ENCODE measurements at places on chromosomes 2 and 18.

DNA sequence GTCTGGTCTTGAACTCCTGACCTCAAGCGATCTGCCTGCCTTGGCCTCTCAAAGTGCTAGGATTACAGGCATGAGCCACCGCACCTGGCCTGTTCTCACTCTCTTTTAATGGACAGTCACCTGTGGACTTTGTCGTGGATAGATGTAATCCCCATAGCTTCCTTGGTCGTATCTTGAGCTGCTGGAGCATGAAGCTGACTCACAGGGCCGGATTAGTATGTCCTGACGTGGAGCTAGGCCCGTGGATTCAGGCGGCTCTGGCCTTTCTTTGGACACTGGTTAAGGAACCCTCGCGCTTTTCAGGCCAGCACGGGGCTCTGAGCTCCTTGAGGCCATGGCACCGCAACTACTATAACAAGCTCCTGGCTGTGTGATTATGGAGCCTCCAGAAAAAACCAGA, 27.5 kb upstream of the GBX2 start:
- DNase-seq: no peak

DNA sequence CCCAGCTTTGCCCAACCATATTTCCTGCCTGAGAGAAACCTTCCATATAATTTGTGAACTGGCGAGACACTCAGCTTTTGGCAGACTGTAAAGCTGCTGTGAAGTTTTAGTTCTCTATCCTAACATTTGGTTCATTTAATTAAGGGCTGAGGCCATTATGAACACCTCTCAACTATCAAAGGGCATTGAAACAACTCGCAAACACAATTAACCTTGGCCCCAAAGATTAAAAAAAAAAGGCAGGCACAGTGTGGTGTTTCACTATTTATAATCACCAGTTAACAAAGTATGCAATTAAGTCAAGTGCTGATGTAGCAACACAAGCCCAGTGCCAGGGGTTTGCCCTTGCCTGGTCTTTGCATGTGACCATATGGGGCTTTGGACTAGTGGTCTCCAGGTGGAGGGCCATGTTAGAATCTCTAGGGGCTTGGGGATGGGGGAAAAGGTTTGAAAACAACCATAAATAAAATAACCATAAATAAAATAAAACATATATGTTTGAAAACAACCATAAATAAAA, 297.6 kb upstream of the SKOR2 start:
- no peak for DNase-seq

DNA sequence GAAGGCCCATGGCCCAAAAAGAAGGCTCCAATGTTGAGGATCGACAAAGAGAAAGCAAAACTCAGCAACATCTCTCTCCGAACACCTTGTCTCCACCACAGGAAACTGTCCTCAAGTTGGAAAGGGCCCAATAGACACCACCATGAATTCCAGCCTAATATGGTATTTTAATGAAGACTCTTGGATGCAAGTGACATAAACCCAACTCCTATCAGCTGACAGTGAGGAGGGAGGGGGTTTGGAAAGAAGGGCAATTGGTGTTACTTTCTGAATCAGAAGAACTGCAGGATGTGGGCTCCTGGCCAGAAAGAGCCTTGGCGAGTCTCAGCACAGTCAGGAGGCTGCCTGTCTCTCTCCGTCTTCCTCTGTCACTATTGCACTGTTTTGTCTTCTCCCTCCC, 40.3 kb upstream of the SIGLEC15 start:
- DNase-seq: peak; percentile 42

- no peak for DNase-seq
These were observed 98.5 kb downstream of the DSEL start for GRCh38 chr18:67417864-67418523.

GRCh38 chr18:9931146-9931545, 17.3 kb downstream of the VAPA start:
- no peak for DNase-seq

- DNase-seq: no peak
These were observed 36.6 kb downstream of the SCTR start for GRCh38 chr2:119487434-119488244.

DNA sequence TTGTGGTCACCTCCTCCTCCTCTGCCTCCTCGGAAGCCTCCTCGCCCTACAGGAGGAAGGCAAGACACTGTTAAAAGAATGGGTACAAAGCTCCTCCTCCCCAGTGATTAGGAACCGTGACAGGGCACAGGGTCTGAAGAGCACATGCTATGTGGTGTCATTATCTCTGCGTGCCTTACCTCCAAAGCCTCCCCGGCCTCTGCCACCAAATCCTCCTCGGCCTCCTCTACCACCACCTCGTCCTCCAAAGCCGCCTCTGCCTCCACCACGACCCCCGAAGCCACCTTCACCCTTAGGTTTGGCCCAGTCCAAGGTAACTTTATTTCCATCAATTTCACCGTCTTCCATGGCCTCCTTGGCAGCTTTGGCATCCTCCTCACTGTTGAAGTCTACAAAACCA, 9.1 kb downstream of the NCL start:
- DNase-seq: no peak

DNA sequence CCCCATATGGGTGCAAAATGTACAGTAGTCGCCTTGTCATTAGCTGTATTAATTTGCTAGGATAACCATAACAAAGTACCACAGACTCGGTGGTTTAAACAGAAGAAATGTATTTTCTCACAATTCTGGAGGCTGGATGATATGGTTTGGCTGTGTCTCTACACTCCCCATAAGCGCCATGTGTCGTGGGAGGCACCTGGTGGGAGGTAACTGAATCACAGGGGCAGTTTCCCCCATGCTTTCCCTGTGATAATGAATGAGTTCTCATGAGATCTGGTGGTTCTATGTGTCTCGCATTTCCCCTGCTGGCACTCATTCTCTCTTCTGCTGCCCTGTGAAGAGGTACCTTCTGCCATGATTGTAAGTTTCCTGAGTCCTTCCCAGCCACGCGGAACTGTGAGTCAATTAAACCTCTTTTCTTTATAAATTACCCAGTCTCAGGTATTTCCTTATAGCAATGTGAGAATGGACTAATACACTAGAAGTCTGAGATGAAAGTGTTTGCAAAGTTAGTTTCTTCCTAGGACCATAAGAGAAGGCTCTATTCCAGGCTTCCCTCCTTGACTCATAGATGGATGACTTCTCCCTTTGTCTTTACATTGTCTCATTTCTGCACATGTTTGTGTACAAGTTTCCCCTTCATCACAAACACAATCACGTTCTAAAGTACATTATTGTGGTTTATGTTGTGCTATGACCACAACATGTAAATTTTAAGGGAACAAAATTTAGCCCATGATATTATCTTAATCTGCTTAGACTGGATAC, 1442.6 kb downstream of the SUCLG1 start:
- no peak for DNase-seq

GRCh38 chr2:75108937-75109482, 90.3 kb downstream of the TACR1 start:
- DNase-seq: no peak

DNA sequence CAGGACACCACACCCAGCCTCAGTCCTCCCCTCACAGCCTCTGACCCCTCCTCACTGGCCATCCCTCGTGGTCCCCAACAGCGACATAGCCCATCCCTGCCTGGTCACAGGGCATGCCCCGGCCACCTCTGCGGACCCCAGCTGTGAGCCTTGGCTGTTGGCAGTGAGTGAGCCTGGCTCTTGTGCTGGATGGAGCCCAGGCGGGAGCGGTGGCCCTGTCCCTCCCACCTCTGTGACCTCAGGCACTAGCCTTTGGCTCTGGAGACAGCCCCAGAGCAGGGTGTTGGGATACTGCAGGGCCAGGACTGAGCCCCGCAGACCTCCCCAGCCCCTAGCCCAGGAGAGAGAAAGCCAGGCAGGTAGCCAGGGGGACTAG, 7.9 kb downstream of the DES start:
- DNase-seq: no peak

- DNase-seq: no peak
These were observed 11.4 kb downstream of the SNED1 start for GRCh38 chr2:241009601-241010530.

GRCh38 chr2:174597345-174598047, at the start of gene WIPF1:
WIPF1 (minus strand) TSS chr2:174597804; CDS start chr2:174585573, 12,231 bp downstream.
- peak; percentile 90 for DNase-seq

- no peak for DNase-seq
These were observed 123.0 kb downstream of the IRS1 start for GRCh38 chr2:226676618-226677017.

Measured in CD4-positive, alpha-beta T cell treated with Interferon alpha-2 for 1 hour (primary cell).